Activated naive CD4-positive, alpha-beta T cell (primary cell): ENCODE measurements at places on chromosomes 2 and 18.

DNA sequence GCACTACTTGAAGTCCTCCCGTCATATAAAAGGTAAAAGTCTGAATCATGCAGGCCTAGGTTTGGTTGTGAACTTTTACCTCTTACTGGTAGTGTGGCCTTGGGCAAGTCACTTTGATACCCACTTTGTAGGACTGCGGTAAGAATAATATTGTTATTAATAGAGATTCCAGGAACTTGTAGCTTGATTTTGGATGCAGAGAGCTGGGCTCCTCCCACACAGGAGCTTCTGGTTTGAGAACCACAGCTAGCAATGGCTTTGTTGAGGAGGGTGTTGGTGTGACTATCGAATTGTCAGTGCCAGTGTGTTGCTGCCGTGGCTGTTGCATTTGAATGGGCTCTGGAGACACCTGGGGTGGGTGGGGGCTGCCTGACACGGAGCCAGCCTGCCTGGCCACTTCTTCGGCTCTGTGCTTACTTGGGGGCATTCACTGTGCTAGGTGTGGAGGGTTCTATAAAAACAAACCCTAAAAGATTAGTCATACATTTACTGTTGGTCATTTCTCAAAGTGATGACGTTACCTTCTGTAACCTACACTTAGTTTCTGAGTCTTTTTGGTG lies 38.5 kb downstream of the ASAP2 start:
- no peak for DNase-seq

DNA sequence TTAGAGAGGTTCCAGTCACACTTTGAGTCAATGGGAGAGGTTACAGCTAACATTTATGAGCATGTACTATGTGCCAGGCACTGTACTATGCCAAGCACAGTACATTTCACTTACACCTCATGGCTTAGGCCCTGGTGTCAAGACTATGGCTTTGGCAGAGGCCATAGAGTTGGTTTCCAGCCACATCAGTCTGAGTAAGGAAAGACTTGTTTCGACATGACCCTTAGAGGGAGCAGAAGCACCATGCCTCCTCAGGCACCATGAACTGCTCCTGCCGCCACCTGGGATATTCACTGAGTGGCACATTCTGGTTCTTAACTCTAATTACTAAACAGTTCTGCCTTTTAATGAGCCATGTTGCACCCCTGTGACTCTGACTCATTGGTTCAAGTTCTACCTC lies 12.7 kb downstream of the DGUOK start:
- DNase-seq: peak; percentile 5

DNA sequence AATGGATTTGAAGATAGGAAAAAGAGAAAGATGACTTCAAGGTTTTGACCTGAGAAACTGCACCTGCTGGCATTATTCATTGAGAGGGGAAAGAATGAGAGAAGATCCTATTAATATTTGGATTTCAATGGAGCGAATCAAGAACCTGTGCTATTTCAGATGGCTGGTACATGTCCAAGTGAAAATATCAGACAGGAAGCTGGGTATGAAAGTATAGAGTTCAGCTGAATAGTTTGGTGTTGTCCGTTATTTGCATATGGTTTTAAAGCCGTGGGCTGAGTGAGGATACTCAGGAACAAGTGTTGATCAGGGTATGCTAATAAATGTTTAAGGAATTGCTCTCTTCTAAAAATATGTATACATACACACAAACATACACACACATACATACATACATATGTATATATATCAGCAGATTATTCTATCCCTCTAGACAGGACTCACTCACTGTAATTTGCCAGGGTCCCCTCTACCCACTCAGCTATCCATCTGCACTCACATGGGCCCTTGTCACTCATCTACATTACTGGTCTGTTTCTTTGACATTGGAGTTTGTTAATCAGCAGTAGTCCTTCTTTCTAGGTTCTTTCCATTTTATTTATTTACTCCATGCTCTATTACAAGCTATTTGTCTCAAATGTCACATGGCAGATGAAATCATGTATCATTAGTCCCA lies 33.9 kb upstream of the IKZF2 start:
- DNase-seq: no peak

- no peak for DNase-seq
Observed at GRCh38 chr2:36539631-36540030, 58.3 kb downstream of the FEZ2 start.

DNA sequence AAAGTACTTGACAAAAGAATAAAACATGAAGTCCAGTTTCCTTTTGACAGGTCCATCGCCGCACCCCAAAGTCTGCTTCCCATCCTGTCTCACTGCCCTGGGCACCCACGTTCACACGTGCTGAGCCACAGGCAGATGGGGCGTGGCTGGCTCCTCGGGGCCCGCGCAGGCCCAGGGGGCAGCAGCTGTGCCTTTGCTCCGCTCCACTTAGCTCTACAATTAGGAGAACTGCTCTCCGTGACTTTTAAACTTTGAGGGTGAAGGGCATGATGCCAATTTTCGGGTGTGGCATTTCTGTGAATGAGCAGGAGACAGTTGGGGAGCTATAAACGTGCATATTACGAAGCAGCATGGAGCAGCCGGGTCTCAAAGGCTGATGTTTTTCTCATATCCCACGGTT lies 152.4 kb downstream of the TDRD15 start:
- DNase-seq: no peak

GRCh38 chr2:105757433-105757832 lies 12.7 kb downstream of the NCK2 start:
- no peak for DNase-seq

DNA sequence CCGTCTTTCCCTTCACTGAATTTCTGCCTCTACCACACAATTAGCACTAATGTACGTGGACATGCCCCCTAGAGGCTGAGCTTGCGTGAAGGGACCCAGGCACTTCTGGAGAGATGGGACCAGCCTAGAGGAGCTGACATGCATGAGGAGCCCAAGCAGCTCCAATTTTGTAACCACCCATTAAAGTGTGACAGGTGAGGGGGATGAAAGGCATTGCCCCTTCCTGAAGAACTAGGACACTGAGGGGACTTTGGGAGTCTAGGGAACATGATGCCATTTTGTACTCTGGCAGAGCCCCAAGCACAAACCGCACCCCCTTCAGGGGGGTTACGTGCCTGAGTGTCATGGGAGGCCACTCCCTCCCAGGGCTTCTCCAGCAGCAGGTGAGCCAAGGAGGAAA lies 63.6 kb downstream of the HNRNPLL start:
- DNase-seq: no peak

GRCh38 chr2:172227719-172228118 lies 125.0 kb upstream of the DLX2 start:
- DNase-seq: no peak

GRCh38 chr2:46857871-46858701 lies 57.5 kb downstream of the MCFD2 start:
- DNase-seq: no peak

GRCh38 chr2:221447310-221447709 lies 124.8 kb downstream of the EPHA4 start:
- DNase-seq: no peak

- DNase-seq: no peak
Observed at GRCh38 chr2:166725927-166726924, 162.1 kb upstream of the XIRP2 start.

- no peak for DNase-seq
Observed at GRCh38 chr2:29640360-29640759, 281.0 kb downstream of the ALK start.
